ENCODE measurements at places on chromosomes 12 and 14.

- DNase-seq, result no peak
These were observed 13.3 kb downstream of the TMEM119 start for GRCh38 chr12:108584456-108585065.

- DNase-seq, result no peak
These were observed 11.6 kb downstream of the WNT5B start for GRCh38 chr12:1640328-1641234.

DNA sequence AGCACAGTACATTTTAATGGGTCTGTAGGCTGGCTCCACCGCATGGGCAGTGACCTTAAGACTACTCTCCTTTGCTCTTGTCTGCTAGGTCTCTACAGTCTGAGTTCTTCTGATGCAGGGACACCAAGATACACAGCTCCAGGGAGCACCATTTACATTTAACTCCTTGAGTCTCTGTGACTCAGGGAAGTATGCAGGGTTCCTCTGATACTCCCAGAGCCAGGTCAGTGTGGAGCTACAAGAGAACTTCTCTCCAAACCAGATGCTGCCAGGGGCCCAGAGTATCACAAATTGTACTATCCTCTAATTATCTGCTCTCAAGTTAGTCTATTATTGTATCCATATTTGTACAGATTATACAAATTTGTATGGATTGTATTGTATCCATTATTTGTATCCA is 15.2 kb downstream of the ZFP36L1 start:
- no peak for DNase-seq

GRCh38 chr12:563787-564298 is 99.4 kb downstream of the NINJ2 start:
- DNase-seq, result no peak

DNA sequence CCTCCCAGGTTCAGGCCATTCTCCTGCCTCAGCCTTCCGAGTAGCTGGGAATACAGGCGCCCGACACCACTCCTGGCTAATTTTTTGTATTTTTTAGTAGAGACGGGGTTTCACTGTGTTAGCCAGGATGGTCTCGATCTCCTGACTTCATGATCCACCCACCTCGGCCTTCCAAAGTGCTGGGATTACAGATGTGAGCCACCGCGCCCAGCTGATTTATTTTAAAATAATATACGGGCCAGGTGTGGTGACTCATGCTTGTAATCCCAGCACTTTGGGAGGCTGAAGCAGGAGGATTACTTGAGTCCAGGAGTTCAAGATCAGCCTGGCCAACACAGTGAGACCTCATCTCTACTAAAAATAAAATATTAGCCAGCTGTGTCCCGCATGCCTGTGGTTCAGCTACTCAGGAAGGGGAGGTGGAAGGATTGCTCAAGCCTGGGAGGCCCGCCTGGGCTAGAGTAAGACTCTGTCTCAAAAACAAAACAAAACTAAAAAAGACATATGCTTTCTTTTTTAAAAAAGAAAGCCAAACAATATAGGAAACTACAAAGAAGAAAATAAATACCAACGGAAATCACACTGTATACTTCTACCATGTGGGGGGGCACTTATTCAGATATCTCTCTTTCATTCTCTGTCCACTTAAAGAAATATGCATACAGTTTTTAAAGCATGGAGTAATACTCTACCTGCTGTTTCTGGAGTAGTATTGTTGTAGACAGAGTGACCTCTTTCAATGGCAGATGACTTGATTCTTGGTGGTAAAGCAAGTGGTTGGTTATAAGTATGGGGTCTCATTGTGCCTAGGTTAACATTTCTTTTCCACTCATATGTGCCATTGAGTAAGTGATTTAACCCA is 930 bp upstream of the MIA2 start:
- DNase-seq, result no peak

GRCh38 chr14:54909817-54910558 is 7.4 kb upstream of the GCH1 start:
- DNase-seq, result no peak

GRCh38 chr14:76109087-76109880 is 42.4 kb upstream of the GPATCH2L start:
- DNase-seq, result no peak

GRCh38 chr12:122123051-122123760 is 44.6 kb downstream of the MLXIP start:
- DNase-seq, result peak; percentile 54

DNA sequence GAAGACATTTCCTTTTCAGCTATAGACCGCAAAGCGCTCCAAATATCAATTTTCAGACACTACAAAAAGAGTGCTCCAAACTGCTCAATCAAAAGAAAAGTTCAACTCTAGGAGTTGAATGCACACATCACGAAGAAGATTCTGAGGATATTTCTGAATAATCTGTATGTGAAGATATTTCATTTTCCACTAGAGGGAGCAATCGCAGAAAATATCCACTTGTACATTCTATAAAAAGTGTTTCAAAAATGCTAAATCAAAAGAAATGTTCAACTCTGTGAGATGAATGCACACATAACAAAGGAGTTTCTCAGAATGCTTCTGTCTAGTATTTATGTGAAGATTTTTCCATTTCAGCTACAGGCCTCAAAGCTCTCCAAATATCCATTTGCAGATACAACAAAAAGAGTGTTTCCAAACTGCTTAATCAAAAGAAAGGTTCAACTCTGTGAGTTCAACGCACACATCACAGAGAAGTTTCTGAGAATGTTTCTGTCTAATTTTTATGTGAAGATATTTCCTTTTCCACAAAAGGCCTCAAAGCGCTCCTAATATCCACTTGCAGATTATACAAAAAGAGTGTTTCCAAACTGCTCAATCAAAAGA is 643.8 kb upstream of the ALG10B start:
- DNase-seq, result no peak

DNA sequence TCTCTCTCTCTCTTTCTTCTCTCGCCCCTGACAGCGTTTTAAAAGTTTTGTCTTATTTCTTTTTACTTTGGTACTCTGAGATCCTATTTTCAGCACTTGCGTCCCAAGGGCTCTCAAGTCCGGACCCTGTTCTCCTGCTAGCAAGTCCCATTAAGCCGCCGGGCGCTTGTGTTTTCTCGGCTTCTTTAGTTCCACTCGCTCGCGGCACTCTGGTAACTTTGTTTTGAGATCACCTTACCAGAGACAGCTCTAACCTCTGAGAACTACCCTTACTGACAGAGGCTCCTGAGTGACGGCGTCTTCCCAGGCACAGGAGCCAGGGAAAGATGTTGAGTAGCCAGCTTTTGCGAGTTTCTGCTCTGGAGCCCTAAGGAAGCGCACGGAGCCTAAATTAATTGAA is 2.7 kb upstream of the MYF5 start:
- no peak for DNase-seq

GRCh38 chr12:88273875-88274274 is 131.8 kb downstream of the TMTC3 start:
- no peak for DNase-seq

Measured in NCI-H2171 (cell line).